COR-L47 (cell line): ENCODE measurements at places on chromosomes 12 and 14.

- no peak for DNase-seq
Observed at GRCh38 chr12:73076760-73077159, 804.6 kb downstream of the TRHDE start.

- DNase-seq = no peak
Observed at GRCh38 chr14:24095271-24096068, 1.4 kb downstream of the PCK2 start.

DNA sequence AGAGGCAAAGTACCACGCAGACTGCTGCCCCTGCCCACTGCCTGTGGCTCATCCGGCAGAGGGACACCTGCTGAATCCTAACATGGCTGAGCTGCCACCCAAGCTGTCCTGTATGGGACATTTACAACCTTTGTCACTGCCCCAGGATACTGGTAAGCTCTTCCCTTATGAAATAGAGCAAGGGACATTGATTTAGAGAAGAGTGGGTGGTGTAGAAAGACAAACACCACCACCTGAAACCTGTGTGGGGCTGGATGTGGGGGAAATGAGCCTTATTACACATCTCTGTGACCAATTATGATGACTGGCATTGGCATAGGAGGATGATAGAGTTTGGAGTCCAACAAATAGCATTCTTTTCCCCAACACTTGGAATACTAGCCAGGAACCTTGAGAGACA, 81.2 kb upstream of the GZMB start:
- DNase-seq = no peak

DNA sequence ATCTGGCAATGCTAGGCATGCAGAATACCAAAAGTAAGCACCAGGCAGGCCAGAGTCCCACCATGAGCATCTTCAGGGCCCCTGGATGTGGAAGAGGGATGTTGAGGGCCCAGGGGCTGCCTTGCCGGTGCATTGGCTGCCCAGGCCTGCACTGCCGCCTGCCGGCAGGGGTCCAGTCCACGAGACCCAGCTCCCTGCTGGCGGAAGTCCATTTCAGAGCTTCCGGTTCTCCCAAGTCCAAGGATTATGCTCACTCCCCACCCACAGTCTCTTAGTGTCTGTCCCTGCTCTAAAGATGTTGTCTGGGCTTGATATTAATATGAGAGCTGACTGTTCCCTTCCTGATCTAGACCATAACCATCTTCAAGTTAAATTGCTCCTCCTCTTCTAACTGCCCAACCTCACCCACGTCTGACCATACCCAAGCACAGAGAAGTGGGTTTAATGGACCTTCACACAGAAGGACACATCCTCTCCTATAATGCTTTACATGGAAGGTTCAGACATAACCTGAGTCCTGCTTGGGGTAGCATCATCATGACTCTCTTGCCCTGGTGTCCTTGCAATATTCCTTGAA, 117.4 kb downstream of the DAD1 start:
- DNase-seq = no peak

DNA sequence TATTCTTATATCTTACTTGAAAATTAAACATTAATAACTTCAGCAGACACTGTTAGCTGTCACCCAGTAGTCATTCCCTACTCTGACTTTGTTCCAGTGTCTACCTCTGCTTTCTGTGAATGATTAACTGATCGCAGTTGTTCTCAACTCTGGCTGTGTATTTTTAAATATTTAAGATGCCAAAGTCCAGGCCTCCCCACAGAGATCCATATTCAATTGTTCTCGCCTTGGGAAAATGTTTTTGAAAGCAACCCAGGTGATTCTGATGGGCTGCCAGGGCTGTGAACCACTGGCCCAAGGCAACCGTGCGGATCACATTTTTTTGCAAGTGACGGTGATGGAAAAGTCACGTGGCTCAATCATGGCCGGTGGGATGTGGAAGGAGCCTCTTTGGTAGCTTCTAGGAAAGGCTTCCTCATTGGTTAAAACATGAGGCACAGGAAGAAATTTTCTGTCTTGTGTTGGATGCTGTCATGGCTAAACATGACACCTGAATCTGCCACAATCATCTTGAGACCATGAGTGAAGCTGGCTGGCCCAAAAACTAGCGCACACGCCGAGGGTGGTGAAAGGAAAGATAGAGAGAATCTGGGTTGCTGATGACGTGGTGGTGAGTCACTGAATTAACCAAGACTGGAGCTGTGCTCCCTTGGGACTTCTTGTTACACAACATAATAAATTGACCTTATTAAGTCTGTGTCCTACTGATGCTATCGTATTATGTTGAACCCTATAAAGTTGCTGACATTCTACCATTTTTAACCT, 37.2 kb downstream of the RDH12 start:
- no peak for DNase-seq

DNA sequence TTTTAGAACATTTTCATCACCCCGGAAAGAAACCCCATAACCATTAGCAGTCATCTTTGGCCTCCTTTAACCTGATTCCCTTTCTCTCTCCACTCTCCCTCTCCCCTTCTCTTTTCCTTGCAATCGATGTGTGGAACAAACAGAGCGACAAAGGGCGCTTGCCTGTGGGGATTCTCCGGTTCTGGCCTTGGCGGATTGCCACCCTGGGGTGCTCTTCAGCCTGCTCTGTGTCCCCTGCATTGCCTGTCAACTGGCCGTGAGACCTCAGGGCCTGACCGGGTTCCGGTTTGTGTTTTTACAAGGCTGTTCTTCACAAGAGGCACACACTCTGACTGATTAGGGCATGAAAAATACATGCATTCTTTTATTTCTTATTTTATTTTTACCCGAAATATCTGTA, 27.8 kb downstream of the LRTM2 start:
- DNase-seq = no peak

DNA sequence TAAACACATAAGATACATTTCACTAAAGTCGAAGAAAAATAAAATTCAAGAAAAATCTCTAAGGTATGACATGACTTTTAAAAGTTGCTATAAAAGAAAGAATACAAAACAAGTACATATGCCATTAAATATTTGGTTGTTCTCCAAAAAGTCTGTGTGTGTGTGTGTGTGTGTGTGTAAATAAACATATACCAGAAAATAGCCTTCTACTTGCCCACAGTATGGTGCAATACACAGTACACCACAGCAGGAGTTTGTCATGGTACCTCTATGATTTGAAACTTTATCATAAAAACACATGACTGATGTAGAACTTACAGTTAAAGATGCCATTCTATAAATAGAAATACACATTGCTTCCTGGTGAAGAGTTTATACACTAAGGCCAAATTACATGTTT, 692.7 kb upstream of the MGAT4C start:
- no peak for DNase-seq

- no peak for DNase-seq
Observed at GRCh38 chr14:49975799-49976198, 82.9 kb downstream of the ARF6 start.

- no peak for DNase-seq
Observed at GRCh38 chr12:101746196-101746595, 6.9 kb upstream of the SYCP3 start.

GRCh38 chr12:94725375-94726168, 75.2 kb upstream of the TMCC3 start:
- peak; percentile 15 for DNase-seq

GRCh38 chr12:77504466-77504865, 326.2 kb upstream of the NAV3 start:
- no peak for DNase-seq

GRCh38 chr12:70609203-70609602, 28.0 kb downstream of the PTPRB start:
- no peak for DNase-seq

DNA sequence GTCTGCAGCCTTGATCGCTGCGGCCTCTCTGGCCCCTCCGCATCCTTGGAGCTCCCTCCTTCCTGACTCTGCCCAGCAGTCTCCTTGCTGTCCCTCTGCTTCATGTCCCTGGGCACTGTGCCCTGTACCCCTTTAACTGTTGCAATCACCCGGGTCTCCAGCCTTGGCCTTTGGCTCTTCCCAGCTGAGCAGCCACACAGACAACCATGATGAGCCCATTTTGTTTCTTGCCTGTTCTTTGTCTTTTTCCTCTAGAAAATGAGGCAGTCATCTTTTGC, 40.6 kb upstream of the MEG3 start:
- DNase-seq = no peak

DNA sequence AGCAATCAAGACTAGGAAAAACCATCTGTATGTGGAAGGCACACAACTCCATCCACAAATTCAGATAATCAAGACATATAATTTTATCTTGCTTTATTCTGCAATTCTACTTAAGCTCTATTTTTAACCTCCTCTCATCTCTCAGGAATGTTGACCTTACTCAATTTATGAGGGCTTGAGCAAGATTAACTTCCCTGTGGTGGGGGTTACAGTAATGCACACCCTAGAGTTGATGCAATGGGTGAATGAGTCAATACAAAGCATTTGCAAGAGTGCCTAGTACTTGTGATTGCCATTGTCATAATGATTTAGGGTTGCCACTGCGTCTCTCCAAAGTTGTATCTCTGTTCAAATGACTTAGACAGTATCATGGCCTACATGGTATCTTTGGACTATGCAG, 1598.4 kb upstream of the TMEM132C start:
- no peak for DNase-seq

GRCh38 chr12:131856366-131857097, 28.3 kb downstream of the MMP17 start:
- no peak for DNase-seq
